T47D (cell line): ENCODE measurements at places on chromosomes 2 and 18.

- no peak for DNase-seq
Observed at GRCh38 chr2:241291977-241292376, 23.5 kb downstream of the HDLBP start.

GRCh38 chr18:53056064-53056463 lies 716.1 kb downstream of the DCC start:
- DNase-seq, result no peak

DNA sequence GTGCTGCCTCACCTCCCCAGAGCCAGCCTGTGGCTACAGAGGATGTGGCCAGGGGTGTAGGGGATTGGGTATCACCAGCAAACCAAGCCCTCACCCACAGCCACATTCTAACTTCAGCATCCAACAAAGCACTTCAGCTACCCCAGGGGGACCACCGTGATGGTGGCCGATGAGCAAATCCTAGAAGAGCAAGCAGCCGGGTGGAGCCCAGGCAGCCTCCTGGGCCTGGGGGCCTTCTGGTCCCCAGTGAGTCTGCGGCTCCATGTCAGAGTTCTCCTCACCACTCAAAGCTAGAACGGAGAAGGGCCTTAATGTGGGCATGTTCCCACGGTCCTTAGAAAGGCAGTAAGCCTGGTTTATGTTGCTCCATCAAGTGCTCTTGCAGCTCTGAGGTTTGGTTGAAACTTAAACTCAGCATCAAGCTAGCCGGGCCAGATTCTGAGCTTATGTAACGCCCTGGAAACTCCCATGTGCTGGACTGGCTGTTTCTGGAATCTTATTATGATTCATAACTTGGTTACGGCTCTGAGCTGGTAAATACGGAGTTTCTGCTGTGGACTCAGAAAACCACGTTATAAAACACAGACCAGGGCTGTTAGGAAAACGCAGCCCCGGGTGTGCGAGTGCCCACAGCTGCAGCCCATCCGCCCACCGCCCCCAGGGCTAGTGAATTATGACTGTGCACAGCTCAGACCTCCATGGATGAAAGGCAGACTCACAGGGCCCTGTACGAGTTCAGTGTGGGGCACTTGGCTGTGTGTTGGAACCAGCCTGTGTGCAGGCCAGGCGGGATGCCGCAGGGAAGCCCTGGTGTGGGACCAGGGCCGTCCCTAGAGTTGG lies 99.8 kb downstream of the SEPTIN10 start:
- DNase-seq, result no peak

GRCh38 chr2:69241093-69241492 lies 145.9 kb downstream of the GFPT1 start:
- DNase-seq, result no peak

GRCh38 chr2:160301420-160301819 lies 101.3 kb upstream of the ITGB6 start:
- no peak for DNase-seq

GRCh38 chr2:23436346-23437098 lies 51.5 kb downstream of the KLHL29 start:
- no peak for DNase-seq
